ENCODE measurements at places on chromosomes 6 and 20.
A peak's percentile ranks its signal among the peaks of the same experiment; 100 is the strongest.

DNA sequence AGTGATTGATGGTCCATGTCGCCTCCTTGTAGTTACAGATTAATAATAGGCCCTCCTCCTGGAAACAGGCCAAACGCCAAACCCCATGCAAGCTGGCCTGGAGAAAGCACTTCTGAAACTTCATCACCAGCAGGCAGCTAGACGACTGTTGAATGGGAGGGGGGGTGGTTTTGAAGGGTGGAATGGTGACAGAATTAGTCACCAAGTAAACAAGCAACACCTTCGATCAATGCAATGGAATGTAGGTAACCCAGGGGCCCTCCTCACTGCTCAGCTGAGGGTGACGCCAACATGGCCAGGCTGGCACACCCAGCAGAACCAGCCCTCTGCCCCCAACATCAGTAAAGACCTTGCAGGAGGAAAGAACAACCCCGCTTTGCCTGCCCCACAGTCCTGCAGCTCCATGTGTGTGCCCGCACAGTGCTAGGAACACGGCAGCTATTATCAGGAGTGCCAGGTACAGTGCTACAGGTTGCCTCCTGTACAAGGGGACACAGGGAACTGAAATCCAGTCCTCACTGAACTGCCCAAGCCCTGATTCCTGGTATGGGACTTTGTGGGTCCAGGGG, 2.7 kb downstream of the BCAS1 start:
- DNase-seq, result no peak

GRCh38 chr6:33294086-33294823, 4.5 kb downstream of the RGL2 start:
- DNase-seq, result no peak

DNA sequence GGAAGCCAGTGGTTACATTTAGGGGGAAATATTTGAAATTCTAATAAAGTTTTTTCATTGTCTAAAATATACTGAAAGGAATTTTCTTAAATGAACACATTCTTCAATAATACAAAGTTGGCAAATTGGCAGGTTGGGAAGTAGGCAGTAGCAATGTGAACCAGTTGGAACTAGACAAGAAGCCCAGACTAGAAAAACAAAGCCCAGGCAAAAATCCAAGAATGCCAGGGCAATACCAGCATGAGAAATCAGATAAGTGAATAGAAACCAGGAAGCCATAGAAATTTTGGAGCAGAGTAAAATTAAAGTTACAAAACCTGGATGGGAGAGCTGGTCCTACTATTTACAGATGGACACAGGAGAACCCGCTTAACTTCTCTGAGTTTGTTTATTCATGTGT, 52.2 kb downstream of the TPBG start:
- DNase-seq, result no peak

- no peak for DNase-seq
Measured at GRCh38 chr20:37475252-37475651, 45.8 kb upstream of the NNAT start.

DNA sequence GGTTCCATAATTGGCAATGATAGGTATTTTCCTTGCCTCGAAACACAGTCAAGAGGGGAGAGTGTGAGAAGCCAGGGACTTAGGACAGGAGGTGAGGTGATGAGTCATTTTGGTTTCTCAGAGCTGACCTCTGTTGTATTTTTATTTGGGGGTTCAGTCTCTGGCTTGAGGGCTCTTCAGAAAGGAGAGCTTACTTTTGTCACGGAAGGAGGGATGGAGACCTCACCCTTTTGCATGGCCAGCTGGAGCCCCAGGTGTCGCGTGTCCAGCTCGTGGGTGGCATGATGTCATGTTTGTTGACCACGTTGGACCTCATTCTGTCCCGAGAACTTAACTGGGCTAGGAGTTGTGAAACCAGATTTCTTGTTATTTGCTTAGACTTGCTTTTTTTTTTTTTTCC, 293.9 kb downstream of the QKI start:
- DNase-seq, result no peak

- DNase-seq, result no peak
Measured at GRCh38 chr20:62887152-62887859, 25.7 kb upstream of the TCFL5 start.

GRCh38 chr20:47574616-47575364, 73.1 kb downstream of the NCOA3 start:
- DNase-seq, result no peak

DNA sequence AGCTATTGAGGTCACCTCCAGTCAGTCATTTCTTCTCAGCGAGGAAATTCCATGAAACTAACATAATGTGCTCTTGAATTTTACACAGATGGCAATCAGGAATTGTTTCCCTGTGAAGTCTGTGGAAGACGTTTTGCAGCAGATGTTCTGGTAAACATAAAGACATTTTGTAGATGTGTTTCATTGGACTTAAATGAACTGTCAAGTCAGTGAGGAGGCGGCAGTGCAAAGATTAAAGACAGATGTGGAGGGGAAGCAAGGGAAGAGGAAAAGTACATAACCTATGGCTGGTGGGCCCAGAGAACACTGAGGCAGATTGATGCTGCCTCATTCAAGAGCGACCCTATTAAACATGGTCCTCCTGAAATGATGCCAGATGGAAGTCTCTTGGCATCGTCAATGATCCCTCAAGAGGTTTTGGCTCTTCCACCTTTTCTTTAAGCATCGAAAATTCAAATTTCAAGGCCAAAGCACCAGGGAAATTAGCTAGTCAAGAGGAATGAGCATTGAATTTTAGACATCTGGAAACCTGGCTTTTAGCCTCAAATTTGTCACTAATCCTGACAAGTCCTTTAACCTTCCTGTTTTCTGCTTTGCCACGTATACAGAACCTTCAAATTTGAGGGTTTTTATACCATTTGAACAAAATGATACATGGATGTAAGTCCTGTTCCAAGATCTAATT, 20.1 kb downstream of the ZC2HC1B start:
- DNase-seq, result no peak

DNA sequence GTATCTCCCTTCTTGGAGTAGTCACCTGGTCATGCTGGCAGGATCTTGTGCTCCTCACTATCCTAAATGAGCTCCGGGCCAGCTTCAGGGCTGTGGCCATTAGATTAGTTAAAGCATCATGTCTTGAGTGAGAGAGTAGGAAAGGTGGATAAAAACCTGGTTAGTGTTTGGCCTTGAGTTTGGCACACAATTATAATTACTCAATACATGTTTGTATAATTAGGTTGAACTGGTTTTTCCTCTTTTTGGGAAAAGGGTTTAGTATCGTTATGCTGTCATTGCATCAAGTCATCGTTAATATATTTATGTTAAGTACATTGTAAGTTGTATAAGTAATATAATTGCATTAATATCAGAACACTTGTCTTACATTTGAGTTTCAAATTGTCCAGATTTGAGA, 126.3 kb downstream of the CDKAL1 start:
- DNase-seq, result no peak

- no peak for DNase-seq
Measured at GRCh38 chr20:25041813-25042530, 16.0 kb downstream of the ACSS1 start.

- DNase-seq, result no peak
Measured at GRCh38 chr6:3322366-3322890, 63.7 kb downstream of the PSMG4 start.

- DNase-seq, result no peak
Measured at GRCh38 chr6:119207971-119208725, 129.7 kb upstream of the FAM184A start.

GRCh38 chr6:149961728-149962425, 1.9 kb upstream of the ULBP1 start:
- DNase-seq, result peak; percentile 27

GRCh38 chr20:46814366-46815232, 80.0 kb upstream of the EYA2 start:
- no peak for DNase-seq

GRCh38 chr20:24771542-24772061, 177.5 kb upstream of the CST7 start:
- DNase-seq, result no peak

GRCh38 chr6:17836293-17836692, 129.6 kb upstream of the NUP153 start:
- DNase-seq, result no peak

GRCh38 chr6:104402572-104402971, 457.1 kb downstream of the HACE1 start:
- no peak for DNase-seq

DNA sequence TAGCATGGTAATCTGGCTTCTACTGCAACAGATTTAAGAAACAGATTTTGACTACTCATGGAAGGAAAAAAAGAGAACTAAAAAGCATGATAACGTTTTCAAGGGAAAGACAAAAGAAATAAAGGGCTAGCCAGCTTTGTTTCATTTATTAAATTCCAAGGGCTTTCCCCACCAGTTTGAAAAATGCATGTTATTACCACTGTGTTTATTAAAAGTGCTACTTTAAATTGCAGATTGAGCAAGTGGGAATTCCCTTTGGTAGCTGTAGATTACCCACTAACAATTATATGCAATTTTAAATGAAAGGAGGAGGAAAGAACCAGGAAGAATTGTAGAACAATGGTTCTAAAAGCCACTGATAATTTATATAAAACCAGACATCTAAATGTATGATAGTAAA, 40.6 kb upstream of the NHSL1 start:
- no peak for DNase-seq

DNA sequence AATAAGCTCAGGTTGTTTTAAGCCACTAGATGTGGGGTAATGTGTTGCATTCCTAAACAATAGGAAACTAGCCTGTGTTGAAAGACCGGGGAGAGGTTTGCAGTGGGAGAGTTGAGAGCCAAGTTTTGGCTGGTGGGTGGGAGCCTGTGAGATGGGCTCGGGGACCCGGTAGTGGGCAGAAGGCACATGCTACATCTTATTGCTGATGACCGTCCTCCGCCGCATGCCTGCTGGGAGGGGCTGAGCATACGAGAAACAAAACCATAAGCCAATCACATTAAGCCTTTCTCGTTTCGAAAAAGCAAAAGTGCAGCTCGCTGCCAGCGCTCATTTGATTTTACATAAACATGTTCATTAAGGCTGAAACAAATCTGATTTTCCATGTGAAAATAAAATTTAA, 57.4 kb upstream of the MPC1 start:
- DNase-seq, result no peak

- DNase-seq, result no peak
Measured at GRCh38 chr6:57313009-57313408, 4.4 kb upstream of the PRIM2 start.

- no peak for DNase-seq
Measured at GRCh38 chr6:131177996-131178395, 42.7 kb downstream of the AKAP7 start.
